ENCODE measurements at places on chromosomes 6 and 20. TPM values are rescaled to one million over a fixed set of nuclear protein-coding genes. Genes with fewer than 3 reads are reported as not detected.

The E2F1 gene
- total RNA-seq: 2.9 TPM

DNA sequence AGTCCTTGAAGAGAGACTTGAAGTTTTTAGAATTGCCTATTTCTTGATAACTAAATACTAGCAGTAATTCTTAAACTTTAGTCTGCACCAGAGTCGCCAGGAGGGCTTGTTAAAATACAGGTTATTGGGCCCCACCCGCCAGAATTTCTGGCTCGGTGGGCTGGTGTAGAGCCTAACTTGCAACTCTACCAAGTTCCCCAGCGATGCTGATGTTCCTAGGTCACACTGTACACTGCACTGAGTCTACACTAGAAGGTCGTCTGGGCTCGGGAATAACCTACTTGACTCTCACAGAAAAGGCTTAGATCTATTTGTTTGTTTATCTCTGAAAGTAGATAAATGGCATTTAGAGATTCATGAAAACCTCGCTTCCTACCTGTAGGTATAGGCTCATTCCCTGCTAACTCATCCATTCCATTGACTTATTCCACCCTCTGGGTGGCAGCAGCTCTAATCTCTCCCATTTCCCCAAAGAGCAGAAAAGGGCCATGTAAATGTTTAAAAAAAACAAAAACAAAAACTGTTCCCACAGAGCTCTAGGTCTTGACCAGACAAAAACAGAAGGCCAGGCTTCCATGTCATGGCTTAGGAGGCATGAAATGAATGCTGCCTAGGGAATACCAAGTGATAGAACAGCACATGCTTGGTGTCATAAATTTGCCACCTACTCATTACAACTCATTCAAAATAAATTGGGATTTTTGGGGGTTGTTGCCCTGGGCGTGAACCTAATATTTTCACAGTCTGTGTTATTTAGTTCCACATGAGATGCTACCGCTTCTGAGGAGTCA is 292.1 kb downstream of the ADGB start:
- no peaks in the 10 kb centered on the region for H3K27me3 ChIP-seq
- no peak overlapping the region for H3K27ac ChIP-seq
- no peak overlapping the region for H3K4me3 ChIP-seq
- H3K4me1 ChIP-seq: no peaks in the 10 kb centered on the region

GRCh38 chr6:155943635-155944034 is 488.0 kb upstream of the NOX3 start:
- no peaks in the 10 kb centered on the region for H3K27me3 ChIP-seq
- no peaks in the 10 kb centered on the region for H3K36me3 ChIP-seq
- no peak overlapping the region for H3K27ac ChIP-seq
- no peak for DNase-seq
- no peak overlapping the region for H3K4me3 ChIP-seq
- no peaks in the 10 kb centered on the region for H3K4me1 ChIP-seq

DNA sequence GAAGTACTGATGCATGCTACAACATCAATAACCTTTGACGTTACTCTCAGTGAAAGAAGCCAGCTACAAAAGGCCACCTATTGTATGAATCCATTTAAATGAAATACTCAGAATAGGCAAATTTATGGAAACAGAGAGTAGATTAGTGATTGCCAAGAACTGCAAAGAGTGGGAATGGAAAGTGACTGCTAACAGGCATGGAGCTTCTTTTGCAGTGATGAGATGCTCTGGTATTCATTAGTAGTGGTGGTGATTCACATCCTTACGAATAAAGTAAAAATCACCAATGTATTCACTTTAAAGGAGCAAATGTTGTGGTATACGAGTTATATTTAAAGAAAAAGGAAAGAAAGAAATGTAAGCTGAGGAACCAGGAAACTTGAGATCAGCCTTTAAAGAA is 126.8 kb upstream of the SAMD5 start:
- H3K4me1 ChIP-seq: no peaks in the 10 kb centered on the region
- H3K36me3 ChIP-seq: peaks cover 28% of the 10 kb centered on the region
- no peak overlapping the region for H3K27ac ChIP-seq
- H3K27me3 ChIP-seq: no peaks in the 10 kb centered on the region
- no peak for DNase-seq
- H3K4me3 ChIP-seq: no peak overlapping the region

The BTBD3 gene
- total RNA-seq: 22.6 TPM
